Chondrocyte (in vitro differentiated cells): ENCODE measurements at places on chromosomes 7 and 10.

DNA sequence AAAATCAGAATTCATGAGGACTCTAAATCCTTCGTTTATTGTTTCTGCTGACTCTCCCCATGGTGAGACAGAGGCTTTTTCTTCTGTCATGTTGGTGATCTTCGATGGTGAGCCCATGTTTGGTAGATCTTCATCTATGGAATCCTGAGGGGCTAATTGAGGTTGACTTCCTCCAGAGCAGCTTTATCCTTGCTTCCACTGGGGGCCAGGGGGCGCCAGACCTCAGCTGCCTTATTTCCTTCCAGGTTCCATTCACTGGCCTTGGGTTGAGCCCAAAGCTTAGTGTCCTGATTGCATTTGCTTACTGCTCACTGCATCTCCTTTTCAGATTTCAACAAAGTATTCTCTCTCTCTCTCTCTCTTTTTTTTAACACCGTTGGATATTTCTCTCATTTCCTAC, 80.7 kb downstream of the GCC1 start:
- DNase-seq, result no peak

DNA sequence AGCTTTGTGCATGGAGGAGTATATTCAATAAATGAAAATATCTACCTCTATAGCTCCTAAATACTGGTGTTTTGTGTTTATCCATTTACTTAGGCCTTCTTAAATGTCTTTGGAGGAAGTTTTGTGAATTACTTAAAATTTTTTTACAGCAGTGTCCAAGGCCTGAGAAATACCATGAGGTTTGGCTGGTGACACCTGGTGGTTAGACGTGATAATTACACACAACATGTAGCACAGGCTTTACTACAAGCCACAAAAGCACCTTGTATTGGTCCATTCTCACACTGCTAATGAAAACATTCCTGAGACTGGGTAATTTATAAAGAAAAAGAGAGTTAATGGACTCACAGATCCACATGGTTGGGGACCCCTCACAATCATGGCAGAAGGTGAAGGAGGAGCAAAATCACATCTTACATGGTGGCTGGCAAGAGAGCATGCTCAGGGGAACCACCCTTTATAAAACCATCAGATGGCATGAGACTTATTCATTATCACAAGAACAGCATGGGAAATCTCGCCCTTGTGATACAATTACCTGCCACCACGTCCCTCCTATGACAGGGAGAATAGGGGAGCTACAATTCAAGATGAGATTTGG, 20.6 kb downstream of the HYAL4 start:
- no peak for DNase-seq

DNA sequence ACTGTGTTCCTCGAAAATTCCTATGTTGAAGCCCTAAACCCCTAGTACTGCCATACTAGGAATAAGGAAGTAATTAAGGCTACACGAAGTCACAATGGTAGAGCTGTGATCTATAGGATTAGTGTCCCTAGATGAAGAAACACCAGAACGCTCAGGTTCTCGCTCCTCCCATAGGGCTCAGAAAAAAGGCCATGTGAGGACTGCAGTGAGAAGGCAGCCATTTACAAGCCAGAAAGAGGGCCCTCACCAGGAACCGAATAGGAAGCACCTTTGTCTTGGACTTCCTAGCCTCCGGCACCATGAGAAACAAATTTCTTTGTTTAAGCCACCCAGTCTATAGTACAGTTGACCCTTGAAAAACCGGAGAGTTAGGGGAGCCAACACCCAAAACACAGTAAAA, 46.2 kb downstream of the CACUL1 start:
- no peak for DNase-seq

DNA sequence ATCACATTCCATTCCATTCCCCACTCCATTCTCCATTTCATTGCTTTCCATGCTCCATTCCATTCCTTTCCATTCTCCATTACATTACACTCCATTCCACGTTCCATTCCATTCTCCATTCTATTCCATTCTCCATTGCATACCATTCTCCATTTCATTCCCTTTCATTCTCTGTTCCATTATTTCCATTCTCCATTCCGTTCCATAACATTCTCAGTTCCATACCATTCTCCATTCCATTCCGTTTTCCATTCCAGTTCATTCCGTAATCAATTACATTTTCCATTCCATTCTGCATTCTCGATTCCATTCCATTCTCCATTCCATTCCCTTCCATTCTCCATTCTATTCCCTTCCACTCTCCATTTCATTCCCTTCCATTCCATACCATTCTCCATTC, 86.4 kb downstream of the NSUN6 start:
- DNase-seq, result no peak

- no peak for DNase-seq
Observed at GRCh38 chr10:55641601-55642000, 719.5 kb downstream of the ZWINT start.

DNA sequence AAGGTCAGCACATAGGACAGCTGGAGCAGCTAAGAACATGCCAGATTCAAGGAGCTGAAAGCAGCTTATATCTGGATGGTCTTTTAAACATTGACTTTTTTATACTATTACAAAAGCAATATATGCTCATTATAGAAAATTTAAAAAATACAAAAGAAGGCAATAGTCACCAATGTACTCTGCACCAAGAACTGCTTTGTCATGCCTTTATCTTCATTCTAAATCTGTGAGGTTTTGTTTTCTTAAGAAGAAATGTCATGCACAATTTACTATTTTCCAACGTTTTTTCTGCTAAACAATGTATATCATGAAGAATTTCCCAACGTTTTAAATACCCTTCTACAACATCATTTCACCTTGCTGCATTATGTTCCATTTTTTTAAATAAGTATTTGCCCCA, 2.8 kb downstream of the LIPM start:
- no peak for DNase-seq

DNA sequence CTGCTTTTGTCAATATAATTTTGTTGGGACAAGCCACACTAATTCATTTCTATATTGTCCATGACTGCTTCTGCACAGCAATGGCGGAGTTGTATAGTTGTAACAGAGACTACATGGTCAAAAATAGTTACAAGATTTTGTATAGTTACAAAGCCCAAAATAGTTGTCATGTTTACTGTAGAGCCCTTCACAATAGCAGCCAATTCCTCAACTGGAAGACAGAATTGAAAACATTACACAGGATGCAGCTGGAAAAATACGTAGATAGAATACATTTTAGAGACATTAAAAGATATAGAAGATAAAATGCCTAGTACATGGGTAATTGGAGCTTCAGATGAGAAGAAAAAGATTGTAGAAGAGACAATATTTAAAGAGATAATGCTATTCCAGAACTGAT, 156.4 kb upstream of the FEZF1 start:
- no peak for DNase-seq

GRCh38 chr10:128879441-128880140, 587.5 kb upstream of the MGMT start:
- DNase-seq, result no peak

DNA sequence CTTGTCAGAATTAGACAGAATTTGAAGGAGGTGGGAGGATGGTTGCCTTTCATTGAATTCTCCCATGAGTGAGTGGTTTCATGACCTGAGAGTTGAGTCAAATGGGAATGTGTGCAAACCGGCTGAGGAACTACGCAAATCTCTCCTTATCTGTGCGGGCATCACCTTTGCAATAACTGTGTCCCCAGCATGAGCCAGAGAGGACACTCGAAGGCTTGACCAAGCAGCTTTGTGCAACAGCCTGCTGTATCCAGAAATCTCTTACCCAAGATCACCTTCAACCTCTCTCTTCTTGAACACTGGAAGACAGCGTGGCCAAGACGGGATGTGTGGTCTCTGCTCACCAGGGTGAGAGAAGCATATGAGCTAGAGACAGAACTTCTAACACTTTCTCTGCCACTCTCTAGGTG, 93.8 kb upstream of the IKZF1 start:
- no peak for DNase-seq

DNA sequence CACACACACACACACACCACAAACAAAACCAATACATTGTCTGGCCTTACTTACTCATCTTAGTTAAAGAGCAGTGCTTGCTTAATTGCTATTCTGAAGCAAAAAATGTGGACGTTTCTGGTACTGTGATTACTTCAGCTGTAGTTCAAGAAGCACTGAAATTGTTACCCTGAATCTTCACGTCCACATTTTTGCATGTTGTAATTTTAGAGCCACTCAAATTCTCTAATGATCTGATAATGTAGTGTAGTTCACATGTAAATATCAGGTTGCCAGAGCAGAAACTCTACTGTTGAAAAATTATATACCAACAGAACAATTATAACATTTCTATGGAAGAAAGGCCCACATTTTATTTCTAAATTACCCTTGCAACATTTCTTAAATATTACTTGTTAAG, 1451.1 kb downstream of the GATA3 start:
- DNase-seq, result no peak

GRCh38 chr10:12711350-12711708, 290.2 kb downstream of the CCDC3 start:
- DNase-seq, result no peak

DNA sequence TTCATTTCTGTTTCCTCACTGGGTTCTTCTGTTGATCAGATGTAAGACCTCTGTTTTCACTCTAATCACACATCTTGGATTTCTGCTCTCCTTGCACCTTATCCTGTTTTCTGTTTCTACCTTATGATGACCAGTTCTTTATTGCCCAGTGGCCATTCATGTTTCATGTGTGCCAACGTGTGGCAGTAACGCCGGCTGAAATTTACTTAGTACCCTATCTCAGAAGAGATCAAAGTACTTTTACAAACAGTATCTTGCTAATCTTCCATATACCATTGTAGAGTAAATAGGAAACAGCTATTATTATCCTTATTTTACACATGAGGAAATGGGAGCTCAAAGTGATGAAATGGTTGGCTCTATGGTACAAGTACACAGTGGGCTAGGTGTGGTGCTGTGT, 74.0 kb downstream of the GATA3 start:
- DNase-seq, result no peak

GRCh38 chr10:14971867-14972448, 12.8 kb downstream of the MEIG1 start:
- no peak for DNase-seq

DNA sequence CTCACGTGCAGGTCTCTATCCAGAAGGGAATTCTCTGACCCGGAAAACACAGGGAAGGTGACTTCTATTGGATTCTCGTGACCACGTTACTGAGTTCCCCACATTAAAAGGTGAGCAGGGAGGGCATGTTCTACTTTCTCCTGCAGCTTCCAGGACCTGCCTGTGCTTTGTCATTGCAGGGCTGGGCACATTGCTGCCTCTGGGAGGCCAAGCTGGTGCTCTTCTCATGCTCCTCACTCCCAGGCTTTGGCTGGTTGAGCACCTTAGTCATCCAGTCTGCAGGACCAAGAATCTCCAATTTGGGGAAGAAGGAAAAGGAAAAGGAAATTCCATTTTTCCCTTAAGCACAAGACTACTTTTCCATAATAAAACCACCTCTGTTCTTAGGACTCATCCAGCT, 86.5 kb upstream of the TMEM72 start:
- DNase-seq, result no peak

DNA sequence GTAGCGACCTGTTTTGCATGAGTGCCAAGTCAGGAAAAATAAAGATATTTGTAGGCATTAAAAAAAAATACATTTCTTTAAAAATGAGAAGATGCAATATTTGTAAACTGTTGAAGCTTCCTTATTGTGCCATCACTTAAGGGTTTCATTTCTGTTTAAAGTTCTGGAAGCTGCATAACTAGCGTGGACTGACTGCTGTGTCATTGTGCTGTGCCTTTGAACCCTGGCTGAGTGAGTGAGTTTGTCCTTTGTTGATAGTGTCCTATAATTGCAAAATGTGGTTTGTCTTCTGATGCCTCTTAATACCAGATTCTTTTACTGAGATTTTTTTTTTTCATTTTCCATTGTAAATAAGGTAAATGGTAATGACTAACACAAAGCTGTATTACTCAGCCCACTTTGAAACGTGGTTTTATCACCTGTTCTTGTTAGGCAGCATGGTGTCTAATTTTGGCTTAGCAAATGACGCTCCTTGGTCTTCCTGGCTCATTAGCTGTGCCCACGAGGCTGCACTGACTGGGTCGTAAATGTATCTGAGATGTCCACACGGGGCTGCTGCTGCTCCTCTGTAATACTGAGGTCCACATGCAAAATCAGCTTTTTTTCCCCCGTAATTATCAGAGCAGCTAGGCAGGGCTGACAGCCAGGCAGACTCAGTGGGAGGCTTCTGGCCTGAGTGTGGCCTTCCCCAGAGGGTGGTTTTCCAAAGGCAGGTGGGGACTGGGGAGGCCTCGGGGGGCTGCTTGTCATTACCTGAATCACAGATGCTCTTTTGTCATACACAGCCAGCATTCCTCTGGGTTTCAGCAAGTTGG, 14.8 kb downstream of the ZSCAN25 start:
- no peak for DNase-seq

- no peak for DNase-seq
Observed at GRCh38 chr10:35925493-35925892, 283.4 kb upstream of the FZD8 start.

DNA sequence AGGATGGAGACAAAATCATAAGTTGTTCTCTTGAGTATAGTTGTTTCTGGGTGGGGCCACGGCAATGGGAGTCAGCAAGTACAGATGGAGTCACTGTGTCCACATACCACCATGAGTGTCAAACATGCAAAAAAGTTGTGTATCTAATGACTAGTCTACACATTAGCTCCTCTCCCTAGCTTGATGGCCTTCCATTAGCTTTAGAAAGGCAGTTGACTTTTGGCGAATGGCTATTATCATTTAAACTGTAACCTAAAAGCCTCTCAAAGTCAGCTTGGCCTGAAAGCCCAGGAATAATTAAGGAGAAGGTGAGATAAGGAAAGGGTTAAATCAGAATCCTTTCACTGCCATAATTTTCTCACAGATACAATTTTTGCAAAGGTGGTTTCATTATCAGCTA, 95.5 kb upstream of the MEOX2 start:
- DNase-seq, result no peak

DNA sequence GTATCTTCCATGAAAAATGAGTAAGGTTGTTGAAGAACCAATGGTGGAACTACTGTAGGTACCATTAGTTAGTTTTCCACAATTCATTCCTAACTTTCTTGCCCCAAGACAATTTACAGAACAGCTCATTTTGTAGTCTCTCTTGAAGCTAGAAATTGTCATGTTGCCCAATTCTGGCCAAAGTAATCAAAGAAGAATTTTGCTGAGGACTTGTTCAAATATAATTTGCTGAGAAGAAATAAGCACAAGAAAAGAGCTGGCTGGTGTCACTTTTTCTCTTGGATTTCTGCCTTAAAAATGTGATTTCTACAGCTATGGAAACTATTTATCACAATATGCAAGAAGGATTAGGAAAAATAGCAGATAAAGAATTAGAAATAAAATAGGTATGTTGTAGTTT, 199.2 kb upstream of the SEMA3A start:
- DNase-seq, result no peak

DNA sequence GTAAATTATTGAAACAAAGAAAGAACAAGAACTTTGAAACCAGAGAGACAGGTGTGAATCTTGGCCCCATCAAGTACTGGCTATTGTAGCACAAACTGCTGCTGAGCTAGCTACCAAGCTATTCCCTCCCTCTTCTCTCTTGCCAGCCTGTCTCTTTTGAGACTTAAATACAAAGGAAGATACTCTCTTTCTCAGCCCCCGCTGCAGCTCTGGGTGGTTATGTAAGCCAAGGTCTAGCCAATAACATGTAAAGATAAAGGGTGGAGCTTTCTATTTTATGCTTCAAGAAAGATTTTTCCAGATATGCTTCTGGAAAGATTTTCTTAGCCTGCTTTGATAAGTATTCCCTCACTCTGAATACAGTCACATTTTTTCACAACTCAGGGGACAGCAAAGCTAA, 17.2 kb downstream of the BAZ1B start:
- no peak for DNase-seq

GRCh38 chr7:134453518-134453917, 5.4 kb downstream of the AKR1B1 start:
- no peak for DNase-seq
